ENCODE measurements at places on chromosomes 12 and 14.

GRCh38 chr14:23432946-23433345 is 2.5 kb downstream of the MYH7 start:
- no peak for DNase-seq

DNA sequence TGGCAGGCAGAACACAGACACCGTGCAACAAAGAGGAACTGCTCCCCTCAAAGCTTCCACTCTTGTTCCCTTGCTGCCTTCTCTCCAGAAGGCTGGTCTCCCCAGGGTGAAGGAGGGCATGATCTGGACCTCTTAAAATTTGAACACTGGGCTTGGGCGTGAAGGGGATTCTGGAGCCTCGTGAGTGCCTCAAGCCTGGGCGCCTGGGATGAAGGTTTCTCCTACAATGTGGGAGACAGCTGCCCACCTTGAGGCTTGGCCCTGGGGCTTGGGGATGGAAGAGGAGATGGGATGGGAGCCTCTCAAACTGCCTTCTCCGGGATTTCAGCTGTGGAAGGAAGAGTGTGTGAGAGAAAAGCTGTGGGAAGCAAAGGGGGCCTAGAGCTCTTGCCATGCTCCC is 7.8 kb upstream of the RIN3 start:
- no peak for DNase-seq

GRCh38 chr12:96448300-96448699 is 41.1 kb upstream of the CFAP54 start:
- DNase-seq = no peak

DNA sequence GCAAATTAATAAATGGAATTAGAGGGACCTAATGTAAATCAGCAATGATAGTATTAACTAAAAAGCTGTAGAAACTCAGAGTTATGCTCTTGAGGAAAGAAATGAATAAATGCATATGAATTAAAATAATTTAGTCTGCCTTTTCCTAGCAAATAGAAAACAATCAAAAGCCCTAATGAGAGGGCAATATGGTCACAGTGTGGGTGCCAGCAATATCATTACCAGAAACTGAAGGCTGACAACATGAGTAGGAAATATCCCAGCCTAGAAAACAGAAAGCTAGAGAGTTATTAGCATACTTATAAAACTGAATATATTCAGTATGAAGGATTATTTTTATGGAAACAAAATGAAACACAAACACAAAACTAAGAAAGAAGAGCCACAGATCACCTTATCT is 987.5 kb upstream of the SEL1L start:
- DNase-seq = no peak

GRCh38 chr14:106789318-106789717 is 1262.9 kb downstream of the TMEM121 start:
- no peak for DNase-seq

DNA sequence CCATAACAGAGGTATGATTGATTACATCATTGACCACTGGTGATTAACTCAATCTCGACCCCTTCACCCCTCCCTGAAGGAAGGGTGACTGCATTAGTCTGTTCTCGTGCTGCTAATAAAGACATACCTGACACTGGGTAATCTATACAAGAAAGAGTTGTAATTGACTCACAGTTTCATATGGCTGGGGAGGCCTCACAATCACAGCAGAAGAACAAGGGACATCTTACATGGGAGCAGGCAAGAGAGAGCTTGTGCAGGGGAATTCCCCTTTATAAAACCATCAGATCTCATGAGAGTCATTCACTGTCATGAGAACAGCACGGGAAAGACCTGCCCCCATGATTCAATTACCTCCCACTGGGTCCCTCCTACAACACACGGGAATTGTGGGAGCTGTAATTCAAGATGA is 55.9 kb upstream of the TMCC3 start:
- no peak for DNase-seq

GRCh38 chr12:127542391-127542790 is 724.6 kb upstream of the TMEM132C start:
- DNase-seq = no peak

GRCh38 chr14:106738075-106738474 is 1211.7 kb downstream of the TMEM121 start:
- DNase-seq = no peak

DNA sequence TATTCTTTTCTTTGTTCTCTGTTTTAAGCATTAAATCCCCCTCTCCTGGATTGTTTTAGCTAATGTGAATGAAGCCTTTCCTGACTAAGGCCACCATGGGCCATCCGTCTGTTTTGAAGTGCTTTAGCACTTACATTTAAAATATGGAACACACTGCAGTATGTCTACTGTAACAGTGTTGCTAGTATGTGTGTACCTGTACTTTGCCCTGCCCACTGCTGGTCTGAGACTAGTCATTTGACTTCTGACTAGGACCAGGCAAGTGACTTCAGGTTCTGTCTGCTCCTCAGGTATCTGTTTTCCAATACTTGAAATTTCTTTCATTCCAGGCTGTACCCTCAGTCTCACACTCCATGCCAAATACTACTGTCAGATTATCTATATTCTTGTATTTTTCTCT is 120.1 kb upstream of the TSPAN8 start:
- DNase-seq = no peak

DNA sequence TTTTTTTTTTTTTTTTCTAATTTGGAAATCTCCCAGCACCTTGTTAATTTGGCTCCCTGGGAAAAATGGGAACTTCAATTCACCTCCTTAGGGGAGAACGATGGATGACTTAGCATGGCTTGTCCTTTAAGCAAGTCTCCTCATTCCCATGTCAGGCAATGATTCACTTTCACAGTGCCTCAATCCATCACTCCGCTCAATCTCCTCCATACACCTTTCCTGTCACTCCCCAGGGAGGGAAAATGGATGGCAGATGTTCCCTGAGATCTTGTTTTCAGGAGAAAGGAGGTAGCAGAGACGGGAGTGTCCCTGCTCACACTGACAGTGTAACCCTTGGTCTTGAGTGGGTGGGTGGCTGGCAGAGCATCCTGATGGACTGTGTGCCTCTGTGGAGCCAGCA is 51.0 kb downstream of the SLC8A3 start:
- no peak for DNase-seq

Measured in stimulated activated CD8-positive, alpha-beta memory T cell treated with anti-CD3 and anti-CD28 coated beads, Interleukin-15, amount 100 ng/mL, for 24 hours (primary cell).